ENCODE measurements at places on chromosomes 13 and 19. TPM values are rescaled to one million over a fixed set of nuclear protein-coding genes. Genes with fewer than 3 reads are reported as not detected.

ERICH4 gene
- polyA plus RNA-seq, result 0.75 TPM

SHISA7 gene
- 0.16 TPM for polyA plus RNA-seq

KLK2 gene
- polyA plus RNA-seq, result 0.16 TPM

CERS4 gene
- 41.4 TPM for polyA plus RNA-seq

ATP4A gene
- polyA plus RNA-seq, result not detected

MOB3A gene
- polyA plus RNA-seq, result 22.8 TPM

ATXN8OS gene
- polyA plus RNA-seq, result not detected

ZNF175 gene
- 19.3 TPM for polyA plus RNA-seq

GRCh38 chr13:100254002-100254401 is 165.1 kb downstream of the PCCA start:
- no peak for DNase-seq

- no peak for DNase-seq
Measured at GRCh38 chr19:18107235-18107634, 9.7 kb downstream of the MAST3 start.

DNA sequence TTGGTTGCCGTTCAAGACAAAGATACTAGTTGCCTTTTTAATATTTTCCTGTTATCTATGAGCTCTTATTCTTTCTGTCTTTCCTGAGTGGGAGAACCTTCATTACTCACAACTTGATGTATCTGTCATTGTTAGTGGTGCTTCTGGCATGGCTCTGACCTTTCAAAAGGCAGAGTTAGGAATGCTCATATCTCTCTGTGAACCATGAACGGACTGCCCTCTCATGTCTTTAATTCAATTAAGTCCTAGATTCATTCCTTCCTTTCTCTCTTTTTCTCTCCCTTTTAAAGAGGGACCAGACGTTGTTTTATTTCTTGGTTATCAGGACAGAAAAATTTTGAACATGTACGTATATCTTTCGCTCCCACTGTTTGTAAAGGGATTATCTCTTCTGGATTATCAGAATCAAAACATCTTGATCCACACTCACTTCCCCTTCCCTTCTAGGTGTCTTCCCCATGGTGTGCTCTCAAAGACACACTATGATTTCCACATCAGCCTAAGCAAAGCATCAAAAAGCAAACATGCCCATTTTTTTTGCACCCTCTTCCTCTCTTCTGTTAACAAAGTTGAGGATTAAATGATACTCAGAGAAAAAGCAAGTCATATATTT is 90.3 kb downstream of the LRCH1 start:
- no peak for DNase-seq

- DNase-seq, result peak; percentile 40
Measured at GRCh38 chr13:27171244-27171826, at the start of gene USP12. Gene USP12 (minus strand): TSS chr13:27171811. CDS start chr13:27171639, 172 bp downstream.

- DNase-seq, result no peak
Measured at GRCh38 chr13:113565526-113566226, 18.9 kb upstream of the TFDP1 start.

GRCh38 chr19:9705836-9706235 is 30.9 kb upstream of the ZNF562 start:
- DNase-seq, result no peak

DNA sequence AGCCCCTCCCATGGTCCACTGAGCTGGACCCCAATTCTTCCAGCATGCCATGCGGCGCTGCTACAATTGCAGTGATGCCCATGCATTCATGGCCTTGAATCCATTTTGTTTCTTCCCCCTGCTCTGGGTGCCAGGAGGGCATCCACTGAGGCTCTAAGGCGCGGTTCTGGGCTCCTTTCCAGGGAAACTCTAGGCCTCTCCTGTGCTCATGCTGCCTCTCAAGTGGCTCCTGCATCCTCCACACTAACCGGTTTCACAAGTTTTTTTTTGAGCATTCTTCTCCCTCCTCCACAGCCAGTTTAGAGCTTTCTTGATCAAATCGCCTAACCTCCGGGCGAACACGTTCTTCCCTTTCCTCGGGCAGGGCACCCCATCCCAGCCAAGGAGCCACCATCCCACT is 69.1 kb upstream of the FLT1 start:
- peak; percentile 71 for DNase-seq

DNA sequence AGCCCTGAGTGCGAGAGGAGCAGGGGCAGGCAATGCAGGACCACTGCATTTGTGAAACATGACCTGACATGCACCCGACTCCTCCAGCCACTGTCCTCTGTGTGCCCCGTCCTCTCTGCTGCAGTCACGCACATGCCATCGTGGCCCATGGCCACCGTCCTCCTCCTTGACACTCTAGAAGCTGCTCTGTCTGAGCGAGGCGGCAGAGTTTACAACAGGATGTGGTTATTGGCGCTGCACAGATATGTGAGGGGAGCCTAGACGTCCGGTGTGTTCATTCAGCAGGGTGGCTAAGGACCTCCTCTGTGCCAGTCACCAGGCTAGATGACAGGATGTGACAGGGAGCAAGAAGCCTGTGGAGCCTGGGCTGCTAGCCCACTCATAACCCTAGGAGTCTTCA is 277.8 kb downstream of the FOXO1 start:
- DNase-seq, result no peak

DNA sequence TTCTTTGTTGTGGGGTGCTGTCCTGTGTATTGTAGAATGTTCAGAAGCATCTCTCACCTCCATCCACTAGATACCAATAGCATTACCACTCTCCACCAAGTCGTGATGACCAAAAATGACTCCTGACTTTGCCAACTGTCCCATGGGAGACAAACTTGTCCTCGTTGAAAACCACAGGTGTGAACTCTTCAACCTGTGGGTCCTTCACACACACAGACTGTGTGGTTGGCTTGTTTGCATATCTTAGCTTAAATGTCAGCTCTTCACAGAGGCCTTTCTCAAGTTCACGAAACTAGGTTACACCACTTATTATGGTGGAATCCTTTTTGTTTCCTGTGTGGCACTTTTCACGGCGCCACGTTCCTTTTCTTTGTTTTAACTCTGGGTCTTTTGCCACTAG is 6.8 kb downstream of the GPC5 start:
- no peak for DNase-seq

- DNase-seq, result no peak
Measured at GRCh38 chr13:78608252-78608687, 4.9 kb upstream of the POU4F1 start.

DNA sequence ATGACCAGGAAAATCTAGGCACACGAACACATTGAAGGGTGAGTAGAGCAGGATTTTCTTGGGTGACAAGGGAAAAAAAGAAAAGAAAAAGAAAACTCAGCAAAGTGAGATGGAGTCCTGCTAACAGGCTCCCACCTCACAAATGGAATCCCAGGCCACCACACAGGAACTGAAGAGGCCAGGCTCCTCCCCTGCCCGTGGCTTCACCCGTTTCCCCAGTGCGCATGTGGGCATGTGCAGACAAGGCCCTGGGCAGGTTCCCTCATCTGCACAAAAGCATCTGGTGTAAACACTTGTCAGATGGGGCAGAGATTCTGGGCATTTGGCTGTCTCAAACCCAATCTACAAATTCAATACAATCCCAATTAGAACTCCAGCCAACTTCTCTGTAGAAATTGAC is 24.5 kb downstream of the CFAP97D2 start:
- no peak for DNase-seq

GRCh38 chr13:109400209-109400608 is 386.2 kb downstream of the IRS2 start:
- DNase-seq, result no peak

- no peak for DNase-seq
Measured at GRCh38 chr19:27815985-27816384, 1397.0 kb downstream of the UQCRFS1 start.

DNA sequence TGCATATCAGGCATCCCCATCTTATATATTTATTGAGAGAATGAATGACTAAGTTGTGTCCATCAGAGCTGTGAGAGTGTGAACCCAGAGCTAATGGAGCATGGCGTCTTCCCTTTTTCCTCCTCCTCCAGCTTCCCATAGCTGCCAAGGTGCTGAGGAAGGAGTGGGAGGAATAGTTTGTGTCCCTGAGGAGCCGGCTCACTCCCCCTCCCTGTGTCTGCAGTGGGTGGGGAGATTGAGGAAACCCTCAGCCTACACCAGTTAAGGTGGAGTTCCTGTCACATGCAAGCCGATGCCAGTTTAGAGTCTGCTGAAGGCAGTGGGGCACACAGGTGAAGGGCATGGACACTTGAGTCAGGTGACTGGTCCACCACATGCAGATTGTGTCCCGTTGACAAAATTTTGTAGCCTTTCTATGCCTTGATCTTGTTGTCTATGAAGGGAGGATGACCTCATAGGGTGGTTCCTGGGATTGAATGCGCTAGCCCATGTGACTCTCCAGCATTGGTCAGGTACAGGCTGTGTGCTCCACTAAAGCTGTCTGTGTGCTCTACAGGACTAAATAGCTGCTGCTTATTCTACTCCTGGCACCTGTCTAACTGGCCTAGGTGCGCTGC is 47.6 kb upstream of the GPI start:
- DNase-seq, result no peak

GRCh38 chr13:98019186-98019585 is 65.7 kb downstream of the IPO5 start:
- DNase-seq, result no peak

- no peak for DNase-seq
Measured at GRCh38 chr19:30305346-30306060, 66.7 kb upstream of the ZNF536 start.

GRCh38 chr13:30900436-30900835 is 5.6 kb upstream of the MEDAG start:
- no peak for DNase-seq

- DNase-seq, result peak; percentile 89
Measured at GRCh38 chr19:18282021-18282787, 782 bp upstream of the JUND start.

- DNase-seq, result no peak
Measured at GRCh38 chr19:38267761-38268483, 3.5 kb downstream of the SPINT2 start.

DNA sequence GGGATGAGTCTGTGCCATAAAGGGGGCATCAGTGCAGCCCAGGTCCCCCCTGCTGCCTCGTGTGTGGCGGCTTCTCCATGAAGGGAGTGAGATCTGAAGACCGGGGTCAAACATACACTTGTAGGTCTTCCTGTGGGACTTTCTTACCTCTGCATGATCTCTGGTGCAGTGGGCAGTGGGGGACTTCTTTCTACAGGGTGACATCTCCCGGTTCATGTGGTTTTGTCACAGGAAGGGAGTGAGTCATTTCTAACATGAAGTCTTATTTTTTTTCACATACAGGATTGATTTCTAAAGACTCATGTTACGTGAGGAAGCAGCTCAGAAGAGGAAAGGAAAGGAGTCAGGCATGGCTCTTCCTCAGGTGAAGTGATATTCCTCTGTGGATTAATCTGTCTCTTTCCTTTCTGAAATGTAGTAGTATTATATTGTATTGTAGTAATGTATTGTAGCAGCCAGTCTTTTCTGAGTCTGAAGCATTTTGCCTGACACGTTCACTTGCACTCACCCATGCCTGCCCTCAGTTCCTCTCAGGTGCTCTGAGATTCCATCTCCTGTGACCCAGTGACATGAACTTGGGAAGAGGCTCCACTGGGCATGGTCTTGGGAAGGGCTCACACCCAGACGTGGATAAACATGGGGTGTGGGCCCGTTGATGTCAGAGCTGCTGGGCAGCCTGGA is 15.7 kb downstream of the ZNF808 start:
- no peak for DNase-seq

GRCh38 chr19:30371161-30371836 is 885 bp upstream of the ZNF536 start:
- DNase-seq, result no peak

DNA sequence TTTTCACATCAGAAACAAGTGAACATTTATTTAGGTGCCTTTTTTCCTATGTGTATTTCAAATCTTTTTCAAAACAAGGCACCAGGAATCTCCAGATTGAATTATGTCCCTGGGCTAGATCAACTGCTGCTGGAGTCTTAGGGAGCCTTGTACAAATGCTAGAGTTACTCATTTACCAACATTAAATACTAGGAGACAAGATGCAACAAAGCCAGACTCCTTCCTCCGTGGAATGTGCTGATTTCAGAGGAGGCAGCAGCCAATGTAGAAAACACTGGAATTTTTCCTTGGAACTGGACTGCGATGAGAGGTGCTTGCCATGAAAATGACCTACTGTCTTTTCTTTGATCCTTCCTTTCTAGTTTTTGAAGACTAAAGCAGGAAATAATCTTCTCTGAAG is 1514.7 kb upstream of the MIR17HG start:
- no peak for DNase-seq

- DNase-seq, result peak; percentile 81
Measured at GRCh38 chr13:97359181-97360057, 74.5 kb upstream of the RAP2A start.

Measured in right lung (tissue), 10 donors.